ENCODE measurements at places on chromosomes 16 and 17.

- DNase-seq: peak; percentile 90
Measured at GRCh38 chr17:74957935-74958740, 14.4 kb downstream of the HID1 start.

GRCh38 chr17:36647636-36648035 is 46.3 kb downstream of the MRM1 start:
- DNase-seq: no peak

GRCh38 chr17:48593126-48593829 is at the start of gene HOXB5:
Gene HOXB5 (minus strand): TSS chr17:48593779. CDS start chr17:48593682, 97 bp downstream.
- DNase-seq: no peak

- peak; percentile 57 for DNase-seq
Measured at GRCh38 chr16:11253009-11253994, 2.7 kb downstream of the SOCS1 start.

GRCh38 chr17:49766918-49767530 is 3.1 kb upstream of the FAM117A start:
- no peak for DNase-seq

- DNase-seq: no peak
Measured at GRCh38 chr17:72971226-72971880, 121.1 kb downstream of the SLC39A11 start.

GRCh38 chr16:14014284-14014625 is 56.9 kb upstream of the MRTFB start:
- DNase-seq: no peak

GRCh38 chr17:37067555-37068111 is 118.9 kb downstream of the AATF start:
- DNase-seq: no peak

- DNase-seq: no peak
Measured at GRCh38 chr16:80197741-80198201, 343.0 kb upstream of the DYNLRB2 start.

DNA sequence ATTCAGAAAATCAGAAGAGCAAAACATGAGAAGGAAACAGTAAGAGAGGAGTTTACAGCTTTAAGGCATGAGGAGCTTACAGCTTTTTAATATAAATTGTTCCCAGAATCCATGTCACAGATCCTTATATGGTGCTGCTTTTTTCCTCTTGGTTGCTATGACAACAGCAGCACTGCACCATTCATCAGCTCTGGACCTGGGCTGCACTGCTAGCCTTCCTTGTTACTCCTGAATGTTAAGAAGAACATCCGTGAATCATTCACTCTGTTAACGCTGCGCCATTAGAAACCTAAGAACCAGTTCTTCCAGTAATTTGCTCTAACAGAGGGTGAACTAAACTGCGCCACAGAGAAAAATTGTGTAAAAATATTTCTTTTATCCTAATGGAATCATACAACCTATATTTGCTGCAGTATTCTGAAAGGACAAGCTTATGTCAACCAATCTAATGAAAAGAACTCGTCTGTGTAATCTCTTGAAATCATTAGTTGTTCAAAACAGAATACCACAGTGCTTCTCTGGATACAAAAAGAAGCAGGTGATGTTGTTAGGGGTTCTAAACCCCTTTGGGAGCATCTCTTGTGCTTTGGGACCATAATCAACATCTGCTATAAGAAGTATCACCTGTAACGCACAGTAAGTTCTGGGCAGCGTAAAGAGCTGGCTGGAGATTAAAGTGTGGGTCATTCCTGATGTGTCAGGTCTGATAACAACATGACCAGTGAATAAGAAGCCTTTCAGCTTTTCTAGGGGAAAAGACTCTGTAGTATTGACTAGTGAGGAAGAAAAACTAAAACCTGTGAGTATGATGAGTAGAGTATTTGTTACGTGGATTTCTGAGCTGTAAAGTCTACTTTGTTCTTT is 151.2 kb downstream of the TANC2 start:
- no peak for DNase-seq

DNA sequence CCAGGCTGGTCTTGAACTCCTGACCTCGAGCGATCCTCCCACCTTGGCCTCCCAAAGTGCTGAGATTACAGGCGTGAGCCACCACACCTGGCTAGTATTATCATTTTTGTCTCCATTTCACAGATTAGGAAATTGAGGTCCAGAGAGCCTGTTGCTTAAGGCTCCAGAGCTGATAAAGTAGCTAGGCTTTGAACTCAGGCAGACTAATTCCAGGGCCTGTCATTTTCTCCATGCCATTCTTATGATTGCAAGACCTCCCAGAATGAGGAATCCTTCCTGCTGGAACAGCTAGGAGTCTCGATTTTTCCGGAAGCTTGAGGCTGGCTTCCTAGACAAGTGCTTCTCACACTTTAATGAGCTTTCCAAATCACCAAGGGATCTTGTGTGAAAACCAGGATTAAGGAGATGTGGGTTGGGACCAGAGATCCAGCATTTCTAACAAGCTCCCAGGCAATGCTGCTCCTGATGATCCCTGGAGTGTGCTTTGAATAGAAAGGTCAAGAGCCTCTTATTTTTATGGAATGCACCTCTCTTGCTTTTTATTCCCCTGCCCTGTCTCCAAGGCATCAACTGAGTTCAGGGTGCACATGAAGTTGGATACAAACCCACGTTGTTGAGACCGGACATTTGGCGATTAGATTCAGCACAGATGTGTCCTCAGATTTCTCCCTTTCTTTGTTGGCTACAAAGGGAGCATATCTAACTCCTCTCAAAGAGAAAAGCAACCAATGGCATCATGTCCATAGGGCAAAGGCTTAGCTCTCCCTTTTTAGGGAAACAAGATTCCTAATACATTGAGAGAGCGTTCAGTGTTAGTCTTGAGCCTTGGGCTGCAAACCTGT is 40.3 kb upstream of the FAM20A start:
- no peak for DNase-seq

- DNase-seq: no peak
Measured at GRCh38 chr17:48497103-48497502, 33.7 kb downstream of the HOXB1 start.
